KBM-7 (cell line): ENCODE measurements at places on chromosomes 2 and 18.

DNA sequence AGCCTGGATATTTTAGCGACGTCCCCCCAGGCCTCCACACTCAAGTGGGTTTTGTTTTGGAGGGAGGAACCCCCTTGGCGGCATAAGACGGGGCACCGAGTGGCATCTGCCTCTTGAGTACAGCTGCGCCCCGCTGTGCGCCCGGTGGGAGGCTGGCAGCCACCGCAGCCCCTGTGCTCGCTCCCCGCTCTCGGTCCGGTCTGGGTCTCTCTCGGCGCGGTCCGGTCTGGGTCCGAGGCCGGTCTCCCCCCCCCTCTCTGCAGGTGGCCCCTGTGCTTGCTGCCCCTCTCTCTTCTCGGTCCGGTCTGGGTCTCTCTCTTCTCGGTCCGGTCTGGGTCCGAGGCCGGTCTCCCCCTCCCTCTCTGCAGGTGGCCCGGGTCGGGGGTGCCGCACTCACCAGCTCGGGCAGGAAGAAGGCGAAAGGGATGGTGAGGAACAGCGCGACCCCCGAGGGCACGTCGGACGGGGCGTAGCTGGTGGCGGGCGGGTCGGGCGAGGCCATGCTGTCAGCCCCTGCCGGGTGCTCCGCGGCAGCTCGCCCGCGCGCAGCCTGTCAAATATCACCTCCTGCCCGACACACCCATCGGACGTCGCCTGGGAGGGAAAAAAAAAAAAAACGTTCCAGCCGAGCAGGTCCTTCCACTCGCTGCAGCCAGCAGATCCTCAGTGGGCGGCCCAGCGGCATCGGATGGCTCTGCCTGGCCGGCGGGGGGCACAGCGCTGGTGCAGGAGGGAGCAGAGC lies at the start of gene MALL:
Gene MALL (minus strand): TSS at position 532 of the 742 bp plus-strand sequence. CDS start 30 bp downstream, at position 502.
- no peak for DNase-seq

- DNase-seq, result no peak
Measured at GRCh38 chr2:188893972-188894371, 80.2 kb upstream of the COL3A1 start.

GRCh38 chr18:22538426-22538825 lies 120.7 kb upstream of the CTAGE1 start:
- DNase-seq, result no peak

- DNase-seq, result no peak
Measured at GRCh38 chr2:84970868-84971509, at the start of gene KCMF1. KCMF1 (plus strand) TSS chr2:84971161; CDS start chr2:84971452, 291 bp downstream.

GRCh38 chr2:43854671-43855070 lies 15.9 kb downstream of the ABCG8 start:
- DNase-seq, result no peak

DNA sequence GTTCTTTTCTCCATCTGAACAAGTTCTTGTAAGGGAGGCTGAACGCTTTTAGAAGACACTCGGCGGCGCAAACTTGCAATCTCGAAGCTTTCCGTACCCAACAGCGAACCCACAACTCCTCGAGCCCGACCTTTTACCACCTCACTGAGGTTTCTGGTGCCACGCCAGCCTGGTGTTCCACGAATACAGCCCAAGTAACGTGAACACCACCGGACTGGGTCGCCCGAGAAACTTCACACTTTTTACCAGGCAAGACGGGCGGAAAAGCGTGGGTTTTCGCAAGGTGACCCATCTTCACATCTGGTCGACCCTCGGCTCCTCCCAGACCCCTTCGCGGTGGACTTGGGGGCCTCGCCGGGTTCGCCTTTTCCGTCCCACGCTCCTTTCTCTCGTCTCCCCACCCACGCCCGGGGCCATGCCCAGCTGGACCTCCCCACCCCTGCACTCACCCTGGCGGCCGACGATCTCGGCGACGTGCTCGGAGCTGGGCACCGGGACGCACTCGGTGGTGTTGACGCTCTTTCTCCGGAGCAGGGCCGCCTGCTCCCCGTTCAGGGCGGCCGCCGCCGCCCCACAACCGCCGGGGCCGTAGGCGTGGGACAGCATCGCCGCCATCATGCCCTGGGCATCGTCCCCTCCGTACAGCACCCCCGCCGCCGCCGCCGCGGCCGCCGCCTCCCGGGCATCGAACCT lies 1.2 kb downstream of the MEX3C start:
- peak; percentile 33 for DNase-seq

- DNase-seq, result no peak
Measured at GRCh38 chr2:8202132-8202531, 479.7 kb upstream of the ID2 start.

- no peak for DNase-seq
Measured at GRCh38 chr2:5730386-5730785, 38.2 kb downstream of the SOX11 start.

GRCh38 chr2:119719261-119719627 lies 40.2 kb downstream of the TMEM177 start:
- no peak for DNase-seq

GRCh38 chr18:23099621-23100020 lies 35.7 kb upstream of the CABLES1 start:
- DNase-seq, result no peak
